ENCODE measurements at places on chromosomes 13 and 19.

DNA sequence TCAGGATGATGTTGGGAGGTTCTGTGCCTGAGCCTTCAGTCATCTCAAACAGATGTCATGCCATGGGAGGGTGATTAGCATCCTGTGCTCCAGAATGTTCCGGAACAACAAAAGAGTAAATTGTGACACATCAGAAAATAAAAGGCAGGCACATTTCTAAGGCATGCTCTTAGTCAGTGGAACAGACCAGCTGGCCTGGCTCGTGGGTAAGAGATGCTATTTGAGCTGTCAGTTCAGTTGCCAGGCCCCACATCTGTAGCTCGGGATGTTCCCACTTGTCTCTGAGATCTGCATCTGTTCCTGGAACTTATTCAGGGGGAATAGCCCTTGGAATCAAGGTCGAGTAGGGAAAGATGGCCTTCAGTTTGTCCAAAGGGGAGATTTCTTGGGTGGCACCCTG lies 26.0 kb downstream of the OLFM4 start:
- H3K27me3 ChIP-seq = peaks cover 23% of the 10 kb centered on the region
- no peak overlapping the region for H3K27ac ChIP-seq
- H3K4me1 ChIP-seq = peaks cover 12% of the 10 kb centered on the region
- H3K4me3 ChIP-seq = no peak overlapping the region
- H3K36me3 ChIP-seq = no peaks in the 10 kb centered on the region
- DNase-seq = no peak

- H3K4me3 ChIP-seq = no peak overlapping the region
- DNase-seq = no peak
- H3K4me1 ChIP-seq = peaks cover 5% of the 10 kb centered on the region
- no peaks in the 10 kb centered on the region for H3K36me3 ChIP-seq
- H3K27ac ChIP-seq = no peak overlapping the region
- no peaks in the 10 kb centered on the region for H3K27me3 ChIP-seq
Measured at GRCh38 chr13:35228536-35228935, 248.0 kb downstream of the MAB21L1 start.

DNA sequence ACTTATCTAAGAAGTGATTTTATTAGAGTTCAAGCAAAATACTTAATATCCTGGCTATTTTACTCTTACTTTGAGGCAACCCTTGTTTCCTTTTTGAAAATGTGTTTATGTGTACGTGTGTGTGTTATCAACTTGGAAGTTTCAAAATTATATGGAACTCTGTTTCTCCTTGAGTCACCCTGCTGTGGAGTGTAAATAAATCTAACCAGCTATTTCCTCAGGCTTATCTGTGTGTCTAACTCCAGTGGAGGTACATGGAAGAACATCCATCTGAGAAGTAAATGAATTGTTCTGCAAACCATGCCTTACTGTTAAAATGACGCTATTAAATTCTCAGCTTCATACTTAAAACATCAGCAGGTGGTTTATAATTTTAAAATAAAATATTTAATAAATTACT lies 583.4 kb upstream of the SLITRK5 start:
- H3K27me3 ChIP-seq = peaks cover 7% of the 10 kb centered on the region
- H3K4me3 ChIP-seq = no peak overlapping the region
- DNase-seq = no peak
- H3K27ac ChIP-seq = no peak overlapping the region
- H3K36me3 ChIP-seq = no peaks in the 10 kb centered on the region
- no peaks in the 10 kb centered on the region for H3K4me1 ChIP-seq

- no peaks in the 10 kb centered on the region for H3K4me1 ChIP-seq
- H3K27me3 ChIP-seq = peaks cover 11% of the 10 kb centered on the region
- peaks cover 19% of the 10 kb centered on the region for H3K36me3 ChIP-seq
- no peak overlapping the region for H3K4me3 ChIP-seq
- DNase-seq = no peak
Measured at GRCh38 chr19:16927883-16928282, 39.1 kb downstream of the F2RL3 start.

- peaks cover 5% of the 10 kb centered on the region for H3K27me3 ChIP-seq
- no peaks in the 10 kb centered on the region for H3K36me3 ChIP-seq
- no peak for DNase-seq
- H3K4me3 ChIP-seq = no peak overlapping the region
Measured at GRCh38 chr19:28601723-28602440, 611.1 kb downstream of the UQCRFS1 start.

- no peaks in the 10 kb centered on the region for H3K36me3 ChIP-seq
- DNase-seq = no peak
- no peaks in the 10 kb centered on the region for H3K4me1 ChIP-seq
- no peak overlapping the region for H3K4me3 ChIP-seq
- no peaks in the 10 kb centered on the region for H3K27me3 ChIP-seq
Measured at GRCh38 chr13:55366676-55367075, 1774.0 kb upstream of the PRR20A start.

- no peaks in the 10 kb centered on the region for H3K27me3 ChIP-seq
- H3K27ac ChIP-seq = no peak overlapping the region
- no peaks in the 10 kb centered on the region for H3K36me3 ChIP-seq
- peaks cover 19% of the 10 kb centered on the region for H3K4me1 ChIP-seq
- no peak for DNase-seq
- no peak overlapping the region for H3K4me3 ChIP-seq
Measured at GRCh38 chr13:43428545-43429296, 358.1 kb downstream of the ENOX1 start.

GRCh38 chr13:112065521-112065866 lies 1.5 kb upstream of the SOX1 start:
- peak overlapping the region; percentile 61 for H3K4me3 ChIP-seq
- H3K36me3 ChIP-seq = no peaks in the 10 kb centered on the region
- peaks cover 33% of the 10 kb centered on the region for H3K4me1 ChIP-seq
- no peak overlapping the region for H3K27ac ChIP-seq
- DNase-seq = no peak

DNA sequence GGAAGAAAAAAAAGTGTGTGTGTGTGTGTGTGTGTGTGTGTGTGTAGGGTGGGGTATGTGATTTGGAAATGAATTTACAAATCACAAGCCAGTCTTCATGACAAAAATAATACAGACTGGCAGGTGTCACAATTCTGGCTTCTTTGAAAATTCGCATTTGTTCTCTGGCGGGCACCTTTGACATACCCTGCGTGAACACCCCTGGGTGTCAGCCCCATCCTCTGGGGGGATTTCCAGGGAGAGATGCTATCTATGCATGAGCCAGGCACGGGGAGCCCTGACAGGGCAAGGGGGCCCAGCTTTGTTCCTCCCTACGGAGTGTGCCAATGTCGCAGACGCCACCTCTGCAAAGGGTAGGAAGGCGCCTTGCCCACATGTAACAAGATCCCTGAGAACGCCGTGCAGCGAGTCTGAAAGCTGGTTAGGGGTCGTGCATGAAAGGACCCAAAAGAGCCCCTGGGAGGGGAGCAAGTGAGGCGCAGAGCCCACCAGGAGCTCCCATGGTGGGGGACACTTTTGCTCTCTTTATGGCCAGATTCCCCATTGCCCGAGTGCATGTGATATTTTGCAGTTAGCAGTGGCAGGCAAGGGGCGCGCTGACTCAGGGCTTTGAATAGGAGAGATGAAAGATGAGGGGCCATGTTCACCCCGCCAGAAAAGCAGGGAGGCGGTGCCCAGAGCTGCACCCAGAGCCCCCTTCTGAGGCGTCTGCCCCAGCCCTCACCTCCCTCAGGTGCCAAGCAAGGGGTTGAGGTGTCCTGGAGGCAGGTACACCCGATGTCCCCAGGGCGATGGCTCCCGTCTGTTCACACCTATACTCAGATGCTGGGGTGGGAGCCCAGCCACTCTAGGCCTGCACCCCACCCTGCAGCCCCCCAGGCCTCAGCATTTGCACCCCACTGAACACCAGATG lies 45.3 kb downstream of the KLF2 start:
- peaks cover 17% of the 10 kb centered on the region for H3K36me3 ChIP-seq
- DNase-seq = no peak
- H3K4me3 ChIP-seq = no peak overlapping the region

- no peak overlapping the region for H3K27ac ChIP-seq
- no peak overlapping the region for H3K4me3 ChIP-seq
- H3K36me3 ChIP-seq = no peaks in the 10 kb centered on the region
- DNase-seq = peak; percentile 6
- H3K4me1 ChIP-seq = peaks cover 9% of the 10 kb centered on the region
- H3K27me3 ChIP-seq = no peaks in the 10 kb centered on the region
Measured at GRCh38 chr19:33436360-33437345, 63.1 kb downstream of the CEBPG start.

DNA sequence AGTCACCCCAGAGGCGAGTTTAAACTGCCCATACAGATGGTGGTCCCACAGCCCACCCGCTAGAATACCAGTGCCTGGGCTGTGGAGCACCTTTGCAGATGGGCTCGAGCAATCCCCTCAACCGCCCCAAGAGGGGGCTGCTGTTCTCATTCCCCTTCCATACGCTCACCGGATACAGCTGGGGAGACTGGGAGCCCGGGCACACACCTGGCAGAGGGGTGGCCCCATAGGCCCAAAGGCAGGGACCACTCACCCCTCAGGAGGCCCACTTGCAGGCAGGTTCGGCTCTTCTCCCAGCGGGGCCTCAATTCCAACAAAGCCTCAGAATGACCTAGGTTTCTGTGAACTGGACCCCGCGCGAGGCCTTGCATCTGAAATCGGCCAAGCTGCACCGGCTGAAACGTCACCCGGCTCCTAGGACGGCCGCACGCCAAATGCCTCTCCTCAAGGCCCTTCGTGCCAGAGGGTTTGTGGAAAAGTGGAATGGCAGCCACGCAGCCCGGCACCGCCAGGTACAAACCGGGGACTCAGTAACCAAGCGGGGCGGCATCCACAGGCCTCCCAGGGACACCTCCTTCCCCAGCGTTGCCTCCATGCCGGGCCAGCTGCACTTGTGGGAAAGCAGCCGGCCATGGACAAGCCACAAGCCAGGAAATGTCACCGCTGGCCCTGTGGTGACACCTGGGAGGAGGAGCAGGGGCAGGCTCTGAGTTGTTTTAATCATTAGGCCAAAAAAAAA lies 18.7 kb downstream of the MLLT1 start:
- no peak for DNase-seq
- no peaks in the 10 kb centered on the region for H3K27me3 ChIP-seq
- H3K4me1 ChIP-seq = peaks cover 38% of the 10 kb centered on the region
- no peak overlapping the region for H3K27ac ChIP-seq
- H3K36me3 ChIP-seq = peaks cover 46% of the 10 kb centered on the region
- no peak overlapping the region for H3K4me3 ChIP-seq

DNA sequence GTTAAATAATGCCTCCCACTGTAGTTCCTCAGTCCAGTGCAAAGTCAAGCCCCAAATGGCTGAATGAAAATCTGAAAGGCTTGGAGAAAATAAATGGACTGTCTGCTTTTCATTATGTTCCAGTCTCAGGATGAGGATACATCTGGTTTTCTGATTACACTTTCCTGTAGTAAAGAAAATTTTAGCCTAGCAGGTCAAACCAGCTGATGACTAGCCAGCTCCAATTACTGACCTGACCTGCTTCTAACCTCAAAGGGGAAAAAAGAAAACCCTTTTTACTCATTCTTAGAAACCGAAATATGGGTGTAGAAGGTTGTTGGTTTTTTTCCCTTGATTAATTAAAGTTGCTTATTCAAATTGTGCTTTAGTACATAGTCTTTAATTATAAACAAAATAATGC lies 418.4 kb downstream of the EFNB2 start:
- H3K36me3 ChIP-seq = no peaks in the 10 kb centered on the region
- H3K27me3 ChIP-seq = no peaks in the 10 kb centered on the region
- no peak overlapping the region for H3K27ac ChIP-seq
- DNase-seq = no peak
- no peaks in the 10 kb centered on the region for H3K4me1 ChIP-seq
- H3K4me3 ChIP-seq = no peak overlapping the region

DNA sequence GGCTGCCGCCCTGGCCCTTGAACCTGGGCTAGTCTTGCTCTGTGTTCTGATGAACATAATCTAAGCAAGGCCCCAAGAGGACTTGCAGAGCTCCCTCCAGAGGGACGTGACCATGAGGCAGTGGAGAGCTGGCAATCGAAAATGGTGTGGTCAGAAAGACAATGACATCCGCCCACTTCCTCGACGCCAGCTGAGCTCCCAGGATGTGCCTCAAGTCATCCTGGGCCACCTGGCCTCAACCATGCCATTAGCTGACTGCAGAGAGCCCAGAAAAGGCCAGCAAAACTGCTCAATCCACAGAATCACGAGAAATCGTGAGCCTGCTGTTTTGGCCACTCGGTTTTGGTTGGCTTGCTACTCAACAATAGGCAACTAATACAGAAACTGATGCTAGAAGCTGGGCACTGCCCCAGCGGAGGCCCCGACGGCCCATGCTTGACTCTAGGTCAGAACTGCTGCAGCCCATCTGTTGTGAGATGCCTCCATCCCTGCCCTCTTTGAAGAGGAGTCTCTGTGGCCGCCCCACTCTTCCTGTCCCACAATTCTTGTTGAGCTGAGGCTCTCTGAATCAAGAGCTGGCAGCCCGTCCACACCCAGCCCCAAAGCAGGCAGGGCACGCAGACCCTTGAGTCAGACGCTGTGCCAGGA lies 53.3 kb downstream of the STK24 start:
- no peak overlapping the region for H3K4me3 ChIP-seq
- peak overlapping the region; percentile 39 for H3K27ac ChIP-seq
- H3K36me3 ChIP-seq = peaks cover 3% of the 10 kb centered on the region
- H3K27me3 ChIP-seq = no peaks in the 10 kb centered on the region
- no peak for DNase-seq

- no peaks in the 10 kb centered on the region for H3K4me1 ChIP-seq
- DNase-seq = no peak
- peaks cover 75% of the 10 kb centered on the region for H3K27me3 ChIP-seq
- no peak overlapping the region for H3K4me3 ChIP-seq
- H3K27ac ChIP-seq = no peak overlapping the region
- no peaks in the 10 kb centered on the region for H3K36me3 ChIP-seq
Measured at GRCh38 chr13:110797230-110797877, 83.9 kb downstream of the ING1 start.

GRCh38 chr19:991174-991931 lies 7.2 kb downstream of the WDR18 start:
- peaks cover 8% of the 10 kb centered on the region for H3K4me1 ChIP-seq
- peaks cover 16% of the 10 kb centered on the region for H3K27me3 ChIP-seq
- peaks cover 58% of the 10 kb centered on the region for H3K36me3 ChIP-seq
- no peak for DNase-seq
